ENCODE measurements at places on chromosomes 4 and X.
A peak's percentile ranks its signal among the peaks of the same experiment; 100 is the strongest.

GRCh38 chrX:16484338-16484737 lies 165.6 kb upstream of the S100G start:
- peak; percentile 16 for DNase-seq

- DNase-seq = no peak
Measured at GRCh38 chr4:52612341-52612740, 46.8 kb downstream of the USP46 start.

- DNase-seq = no peak
Measured at GRCh38 chrX:130165181-130165702, 399 bp downstream of the AIFM1 start.

DNA sequence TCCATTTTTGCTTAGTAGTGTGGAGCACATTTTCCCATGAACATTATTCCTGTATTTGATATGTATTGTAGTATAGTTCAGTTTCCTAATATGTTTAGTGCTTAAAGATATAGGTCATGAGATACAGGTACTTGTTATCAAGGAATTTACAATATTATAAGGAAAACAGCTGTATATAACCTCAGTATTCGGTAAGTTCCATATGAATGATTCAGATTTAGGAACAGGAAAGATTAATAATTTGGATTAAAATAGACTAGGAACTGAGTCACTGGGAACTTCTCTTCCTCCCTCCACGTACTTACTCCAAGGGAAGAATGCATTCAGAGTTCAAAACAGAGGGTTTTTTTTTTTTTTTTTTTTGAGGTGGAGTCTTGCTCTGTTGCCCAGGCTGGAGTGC lies 20.0 kb downstream of the DIAPH2 start:
- DNase-seq = no peak
